Bone marrow (tissue), 2 donors: ENCODE measurements at places on chromosomes 4 and X.

- DNase-seq = no peak
These were observed 54.4 kb downstream of the NBDY start for GRCh38 chrX:56783450-56783831.

GRCh38 chrX:140733766-140734342 is 24.3 kb downstream of the LINC00632 start:
- peak; percentile 2 for DNase-seq

GRCh38 chrX:49001521-49002090 is 458 bp downstream of the GRIPAP1 start:
- peak; percentile 51 for DNase-seq

DNA sequence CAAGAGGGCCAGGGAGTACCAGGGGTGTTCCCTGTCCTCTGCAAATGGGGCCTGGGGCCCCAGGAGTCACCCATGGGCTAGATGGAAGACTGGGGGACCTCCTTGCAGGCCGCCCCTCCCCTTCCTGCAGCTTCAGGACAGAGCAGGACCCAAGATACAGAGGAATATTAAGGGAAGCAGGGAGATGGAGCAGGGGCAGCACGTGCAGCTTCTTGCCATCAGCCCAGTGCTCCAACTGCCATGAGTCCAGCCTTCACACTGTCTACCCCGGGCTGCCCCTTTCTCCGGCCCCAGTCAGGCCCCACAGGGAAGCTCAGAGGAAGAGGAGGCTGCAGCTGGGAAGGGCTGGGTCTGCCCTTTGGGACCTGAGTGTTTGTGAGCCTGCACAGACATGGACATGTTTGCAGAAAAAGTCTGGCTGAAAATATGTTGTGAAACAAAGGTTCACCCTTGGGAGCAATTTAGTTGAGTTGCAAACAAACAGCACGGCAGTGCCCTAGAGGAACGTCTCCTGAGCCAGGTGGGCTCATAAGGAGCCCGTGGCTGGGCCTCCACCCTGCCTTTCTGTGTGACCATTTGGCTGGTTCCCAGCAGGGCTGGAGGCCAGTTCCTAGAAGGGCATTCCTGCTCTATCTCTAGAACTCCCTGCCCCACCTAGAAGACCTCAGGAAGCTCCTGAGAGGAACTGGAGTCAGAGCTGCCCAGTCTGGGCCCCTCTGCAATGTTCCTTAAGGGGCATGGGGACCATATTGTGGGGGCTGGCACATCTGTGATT is 8.9 kb downstream of the FATE1 start:
- DNase-seq = no peak

DNA sequence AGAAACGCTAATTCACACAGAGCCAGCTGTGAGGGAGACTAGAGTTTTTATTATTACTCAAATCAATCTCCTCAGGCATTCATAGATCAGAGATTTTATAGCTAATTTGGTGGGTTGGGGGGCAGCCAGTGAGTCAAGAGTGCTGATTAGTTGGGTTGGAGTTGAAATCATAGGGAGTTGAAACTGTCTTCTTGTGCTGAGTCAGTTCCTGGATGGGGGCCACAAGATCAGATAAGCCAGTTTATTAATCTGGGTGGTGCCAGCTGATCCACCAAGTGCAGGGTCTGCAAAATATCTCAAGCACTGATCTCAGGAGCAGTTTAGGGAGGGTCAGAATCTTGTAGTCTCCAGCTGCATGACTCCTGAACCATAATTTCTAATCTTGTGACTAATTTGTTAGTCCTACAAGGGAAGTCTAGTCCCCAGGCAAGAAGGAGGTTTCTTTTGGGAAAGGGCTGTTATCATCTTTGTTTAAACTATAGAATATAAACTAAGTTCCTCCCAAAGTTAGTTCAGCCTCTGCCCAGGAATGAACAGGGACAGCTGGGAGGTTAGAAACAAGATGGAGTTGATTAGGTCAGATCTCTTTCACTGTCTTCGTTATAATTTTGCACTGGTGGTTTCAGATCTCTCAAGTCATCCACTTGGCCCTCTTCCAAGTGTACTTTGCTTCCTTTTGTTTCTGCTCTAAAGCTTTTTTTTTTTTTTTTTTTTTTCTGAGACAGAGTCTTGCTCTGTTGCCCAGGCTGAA is 5.4 kb upstream of the NAA11 start:
- no peak for DNase-seq

DNA sequence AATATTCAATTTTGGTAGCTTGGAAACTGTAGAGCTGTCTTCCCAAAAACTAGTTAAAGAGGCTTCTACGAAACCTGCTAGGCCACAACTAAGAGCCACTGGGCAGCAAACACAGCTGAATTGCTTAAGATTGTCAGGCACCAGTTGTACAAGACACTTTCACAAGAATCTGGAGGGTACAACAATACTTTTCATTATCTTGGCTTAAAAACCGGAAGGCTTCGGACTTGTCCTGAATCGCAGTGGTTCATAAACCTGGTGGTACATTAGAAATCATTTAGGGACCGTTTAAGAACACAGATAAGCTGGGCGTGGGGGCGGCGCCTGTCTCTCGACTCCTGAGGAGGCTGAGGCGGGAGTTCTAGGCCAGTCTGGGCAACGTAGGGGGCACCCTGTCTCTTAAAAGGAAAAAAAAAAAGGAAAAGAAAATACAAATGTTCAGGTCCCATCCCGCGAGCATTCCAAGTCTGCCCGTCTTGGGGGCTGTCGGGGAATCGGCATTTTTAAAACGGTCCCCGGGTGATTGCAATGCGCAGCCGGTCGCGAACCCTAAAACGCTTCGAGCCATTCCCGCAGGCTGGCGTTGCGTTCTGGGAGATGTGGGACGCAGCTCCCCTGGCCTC is 763 bp downstream of the PYURF start:
- DNase-seq = no peak

- DNase-seq = no peak
These were observed 465.6 kb upstream of the AGA start for GRCh38 chr4:177907736-177908424.

GRCh38 chr4:73743281-73743680 is 2.9 kb downstream of the CXCL8 start:
- DNase-seq = no peak

GRCh38 chrX:28324321-28324721 is 262.9 kb upstream of the IL1RAPL1 start:
- DNase-seq = no peak

DNA sequence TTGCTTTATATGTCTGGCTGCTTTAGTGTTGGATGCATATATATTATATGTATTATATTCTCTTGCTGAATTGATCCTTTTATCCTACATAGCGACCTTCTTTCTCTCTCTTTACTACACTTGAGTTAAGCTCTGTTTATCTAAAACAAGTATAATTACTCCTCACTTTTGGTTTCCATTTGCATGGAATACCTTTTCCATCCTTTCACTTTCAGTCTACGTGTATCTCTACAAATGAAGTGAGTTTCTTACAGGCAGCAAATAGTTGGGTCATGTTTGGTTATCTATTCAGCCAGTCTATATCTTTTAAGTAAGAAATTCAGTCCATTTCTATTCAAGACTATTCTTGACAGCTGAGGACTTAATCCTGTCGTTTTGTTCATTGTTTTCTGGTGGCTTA is 167.5 kb upstream of the USP38 start:
- no peak for DNase-seq

DNA sequence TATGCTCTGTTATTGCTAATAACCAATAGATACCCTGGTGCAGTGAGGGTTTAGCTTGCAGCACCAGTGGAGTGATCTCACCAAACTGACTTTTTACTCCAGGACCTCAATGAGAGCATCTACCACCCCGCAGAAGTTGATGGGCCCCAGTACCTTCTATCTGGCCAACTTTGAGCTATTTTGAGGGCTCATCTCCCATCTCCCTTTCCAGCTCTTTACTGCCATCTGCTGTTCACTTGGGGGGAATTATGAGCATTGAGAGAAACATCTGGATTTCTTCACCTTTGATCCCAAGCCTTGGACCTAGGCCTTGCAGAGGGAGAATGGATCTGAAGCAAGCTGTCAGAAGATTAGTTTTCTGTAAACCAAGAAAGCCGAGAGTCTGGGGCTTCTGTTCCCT is 143.6 kb downstream of the TMEM164 start:
- DNase-seq = peak; percentile 38

DNA sequence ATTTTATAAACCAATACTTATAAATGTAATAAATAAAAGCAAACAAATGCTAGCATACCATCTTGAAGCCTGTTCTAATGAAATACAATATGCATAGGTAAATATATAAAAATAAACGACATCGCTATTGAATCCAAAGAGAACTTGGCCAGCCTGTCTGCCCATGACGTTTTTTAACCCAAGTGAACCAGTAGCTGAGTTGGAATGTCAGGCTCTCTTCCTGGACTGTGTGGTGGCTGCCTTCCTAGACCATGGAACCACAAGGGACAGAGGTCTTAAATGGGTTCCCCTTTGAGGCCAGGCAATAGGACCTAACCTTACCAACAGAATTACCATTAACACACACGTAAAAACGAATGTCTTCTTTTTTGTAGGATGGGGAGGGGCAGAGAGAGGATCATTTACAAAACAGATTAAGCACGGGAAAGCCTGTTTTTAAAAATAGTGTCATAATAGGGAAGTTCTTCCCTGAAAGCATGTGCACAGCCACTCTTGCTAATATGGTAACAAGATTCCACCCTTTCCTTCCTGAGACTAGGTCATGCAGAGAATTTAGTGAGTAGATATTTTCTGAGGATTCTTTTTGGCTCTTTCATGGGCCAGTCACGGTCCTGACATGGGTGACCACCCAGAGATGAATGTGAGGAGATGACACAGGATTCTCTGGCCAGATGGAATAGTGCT is 69.4 kb upstream of the ACSL1 start:
- DNase-seq = peak; percentile 15

- DNase-seq = no peak
These were observed 41.1 kb downstream of the NELFA start for GRCh38 chr4:1967512-1968149.

DNA sequence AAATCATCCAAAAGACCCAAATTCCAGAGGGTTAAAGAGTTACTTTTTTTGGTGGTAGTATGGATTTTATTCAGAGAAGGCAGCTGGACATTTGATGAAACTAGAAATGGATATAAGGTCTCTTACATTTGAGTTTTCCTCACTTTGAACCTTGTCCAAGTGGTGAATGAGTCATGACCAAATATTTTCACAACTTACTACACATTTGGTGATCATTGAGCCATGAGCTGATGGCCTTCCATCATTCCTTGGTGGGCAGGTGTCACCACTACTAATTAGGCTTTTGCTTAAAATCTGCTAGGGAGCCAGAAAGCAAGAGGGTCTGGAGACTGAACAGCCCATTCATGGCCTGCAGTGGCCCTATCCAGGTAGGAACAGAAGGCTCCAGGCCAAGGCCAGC is 620.2 kb upstream of the INTU start:
- no peak for DNase-seq

DNA sequence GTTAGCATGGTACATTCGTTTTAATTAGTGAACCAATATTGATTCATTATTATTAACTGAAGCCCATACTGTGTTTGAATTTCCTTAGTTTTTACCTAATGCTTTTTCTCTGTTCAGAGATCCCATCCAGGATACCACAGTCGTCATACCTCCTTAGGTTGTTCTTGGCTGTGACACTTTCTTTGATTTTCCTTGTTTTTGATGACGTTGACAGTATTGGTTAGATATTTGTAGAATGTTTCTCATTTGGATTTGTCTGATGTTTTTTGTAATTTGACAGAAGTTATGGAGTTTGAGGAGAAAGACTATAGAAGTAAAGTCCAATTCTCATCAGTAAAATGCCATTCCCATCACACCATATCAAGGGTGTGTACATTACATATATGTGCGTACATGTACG is 16.2 kb upstream of the RAP2C start:
- DNase-seq = no peak

- DNase-seq = no peak
These were observed 975.4 kb upstream of the NDST4 start for GRCh38 chr4:116088771-116089170.

DNA sequence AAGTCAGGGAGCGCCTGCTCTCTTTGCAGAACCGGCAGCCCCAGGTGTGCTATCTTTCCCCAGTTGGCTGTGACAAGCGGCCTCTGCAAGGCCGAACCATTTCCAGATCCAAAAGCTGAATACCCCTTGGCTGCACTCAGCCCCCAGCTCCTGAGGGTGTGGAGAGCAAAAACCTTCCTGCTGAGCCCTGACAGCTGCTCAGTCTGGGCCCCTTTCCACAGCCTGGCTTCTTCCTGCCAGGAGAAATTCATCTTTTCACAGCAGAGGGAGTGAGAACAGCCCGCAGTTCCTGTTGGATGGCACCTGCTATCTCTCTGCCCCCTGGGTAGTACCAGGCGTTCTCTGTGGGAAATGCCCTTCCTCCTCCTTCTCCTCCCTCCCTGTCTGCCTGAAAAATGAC is 78.4 kb downstream of the DRD5 start:
- DNase-seq = no peak

DNA sequence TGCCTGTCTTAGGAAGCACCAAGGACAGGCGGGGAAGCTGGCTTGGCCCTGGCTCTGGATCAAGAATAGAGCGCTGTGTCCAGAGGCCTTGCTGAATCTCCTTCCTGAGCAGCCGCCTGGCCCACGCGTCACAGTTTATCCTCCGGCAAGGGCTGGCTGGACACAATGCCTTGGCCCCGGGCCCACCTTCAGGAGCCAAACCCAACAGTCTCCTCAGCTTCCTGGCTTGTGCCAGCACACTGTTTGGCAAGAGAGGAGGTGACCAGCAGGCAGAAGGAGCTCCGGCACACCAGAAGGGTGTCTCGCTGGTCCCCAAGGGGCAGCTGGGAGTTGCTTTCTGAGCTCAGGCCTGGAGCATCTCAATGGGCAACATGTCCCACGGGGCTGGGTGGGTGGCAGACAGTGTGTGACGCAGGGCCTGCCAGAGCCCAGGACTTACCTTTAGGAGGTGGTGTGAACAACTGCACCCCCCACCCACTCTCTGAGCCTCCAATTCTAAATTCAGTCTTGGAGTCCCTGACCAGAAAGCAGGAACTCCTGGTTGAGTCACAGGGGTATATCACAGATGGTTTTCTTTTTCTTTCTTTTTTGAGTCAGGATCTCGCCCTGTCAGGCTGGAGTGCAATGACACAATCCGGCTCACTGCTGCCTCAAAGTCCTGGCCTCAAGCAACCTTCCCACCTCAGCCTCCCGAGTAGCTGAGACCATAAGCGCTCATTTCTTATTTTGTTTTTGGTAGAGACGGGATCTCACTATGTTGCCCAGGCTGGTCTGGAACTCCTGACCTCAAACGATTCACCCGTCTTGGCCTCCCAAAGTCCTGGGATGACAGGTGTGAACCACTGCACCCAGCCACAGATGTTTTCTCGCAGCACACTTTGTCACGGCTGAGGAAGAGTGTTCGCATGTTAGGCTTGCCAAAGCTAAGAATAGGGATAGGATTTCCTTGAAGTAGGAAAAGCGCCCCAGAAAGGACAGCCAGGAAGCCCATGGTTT is 361.2 kb downstream of the BCOR start:
- no peak for DNase-seq
